ENCODE measurements at places on chromosomes 1 and 21.

- DNase-seq, result no peak
Observed at GRCh38 chr1:43978551-43979260, at the start of gene B4GALT2. B4GALT2 (plus strand) TSS chr1:43979210; CDS start chr1:43981161, 1,951 bp downstream.

DNA sequence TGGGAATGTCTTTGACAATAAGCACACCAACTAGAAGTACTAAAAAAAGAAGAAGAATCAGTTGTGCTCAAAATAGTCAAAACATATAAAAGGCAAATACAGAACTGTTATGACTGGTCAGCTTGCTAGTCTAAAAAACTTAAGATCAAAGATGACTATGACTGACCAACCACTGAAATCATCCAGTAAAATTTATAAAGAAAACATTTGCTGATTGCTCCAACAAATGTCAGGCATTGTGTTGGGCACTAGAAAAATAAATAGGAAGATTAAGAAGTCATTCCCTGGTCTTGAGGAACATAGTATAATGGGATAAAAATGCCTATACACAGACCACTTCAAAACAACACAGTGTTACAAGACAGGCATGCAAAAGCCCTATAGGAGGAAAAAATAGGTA is 9.3 kb upstream of the ANGPTL3 start:
- DNase-seq, result no peak

DNA sequence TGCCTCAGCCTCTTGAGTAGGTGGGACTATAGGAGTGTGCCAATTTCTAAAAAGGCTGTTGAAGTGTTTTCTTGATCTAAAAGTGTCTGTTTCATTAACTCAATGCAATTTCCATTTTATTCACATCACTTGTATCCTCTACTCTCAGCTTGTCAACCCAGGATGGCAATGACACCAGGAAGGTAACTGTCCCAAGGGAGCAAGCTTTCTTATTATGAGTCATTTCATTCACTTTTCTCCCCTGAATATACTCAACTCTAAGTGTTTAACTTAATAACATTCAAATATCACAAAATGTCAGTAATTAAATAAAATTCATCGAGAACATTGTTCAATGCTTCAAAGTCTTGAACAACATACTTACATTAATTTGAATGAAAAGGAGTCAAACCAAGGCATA is 22.9 kb upstream of the GFI1 start:
- DNase-seq, result no peak

GRCh38 chr1:36093226-36093625 is 4.5 kb downstream of the ADPRS start:
- DNase-seq, result peak; percentile 19

- no peak for DNase-seq
Observed at GRCh38 chr1:105874621-105875020, 1181.9 kb upstream of the PRMT6 start.

GRCh38 chr1:194990483-194990882 is 1617.8 kb downstream of the KCNT2 start:
- no peak for DNase-seq

- peak; percentile 28 for DNase-seq
Observed at GRCh38 chr1:30929135-30929889, 20.8 kb upstream of the SDC3 start.

DNA sequence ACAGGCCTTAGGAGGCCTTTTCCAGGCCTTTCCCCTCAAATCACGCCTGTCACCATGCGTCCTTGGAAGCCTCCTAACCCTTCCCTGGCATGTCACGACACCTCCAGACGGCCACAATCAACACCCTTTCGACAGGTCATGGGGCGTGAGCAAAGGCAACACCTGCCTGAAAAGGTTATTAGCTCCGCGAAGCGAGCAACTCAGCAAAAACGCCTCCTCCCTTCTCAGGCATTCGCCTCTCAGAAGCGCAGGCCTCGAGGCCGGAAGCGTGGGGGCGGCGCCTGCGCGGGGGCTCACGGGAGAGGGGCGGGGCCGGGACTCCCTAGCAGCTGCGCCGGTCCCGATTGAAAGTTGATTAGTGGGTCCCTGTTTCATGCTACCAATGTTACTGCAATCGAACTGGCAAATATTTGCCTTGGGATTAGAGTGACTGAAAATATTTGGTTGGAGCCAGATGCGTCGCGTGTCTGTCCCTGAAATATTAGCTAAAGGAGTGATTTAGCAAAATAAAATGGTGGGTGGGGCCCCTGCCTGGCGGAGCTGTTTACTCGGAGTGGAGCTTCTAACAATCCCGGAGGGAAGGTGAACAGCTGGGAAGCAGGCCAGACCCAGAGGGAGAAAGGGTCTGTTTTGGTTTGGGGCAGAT is 44.9 kb downstream of the GFI1 start:
- DNase-seq, result peak; percentile 61

GRCh38 chr1:27879374-27880082 is 7.2 kb downstream of the THEMIS2 start:
- no peak for DNase-seq

- peak; percentile 56 for DNase-seq
Observed at GRCh38 chr1:91680556-91681155, 180.0 kb downstream of the CDC7 start.

DNA sequence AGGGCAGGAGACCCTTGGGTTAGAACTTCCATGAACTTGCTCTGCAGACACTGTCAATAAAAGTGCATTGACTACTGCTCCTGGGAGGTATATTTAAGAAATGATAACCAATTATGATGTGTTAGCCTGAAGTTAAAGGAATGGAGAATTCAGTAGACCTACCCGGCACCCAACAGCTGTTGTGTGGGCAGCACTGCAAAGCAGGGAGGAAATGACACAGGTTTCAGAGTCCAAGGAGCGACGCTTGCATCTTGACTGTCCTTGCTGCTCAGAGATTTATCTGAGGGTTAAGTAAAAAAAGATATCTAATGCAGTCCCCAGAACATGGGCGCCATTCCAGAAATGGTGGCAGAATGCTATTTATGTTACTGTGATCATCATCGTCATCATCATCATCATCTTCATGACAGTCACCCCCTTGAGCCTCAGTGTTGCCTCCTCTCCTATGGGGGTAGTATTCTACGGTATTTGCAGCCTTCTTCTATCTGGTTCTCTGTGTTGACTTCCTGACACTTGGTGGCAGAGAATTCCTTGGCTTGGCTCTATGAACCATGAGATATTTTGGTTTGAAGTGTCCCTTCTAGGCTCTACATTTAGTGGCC is 225.9 kb downstream of the KAZN start:
- DNase-seq, result no peak

GRCh38 chr1:113567427-113567826 is 177.1 kb downstream of the MAGI3 start:
- no peak for DNase-seq

GRCh38 chr1:31502926-31503511 is 73.3 kb upstream of the TINAGL1 start:
- no peak for DNase-seq

DNA sequence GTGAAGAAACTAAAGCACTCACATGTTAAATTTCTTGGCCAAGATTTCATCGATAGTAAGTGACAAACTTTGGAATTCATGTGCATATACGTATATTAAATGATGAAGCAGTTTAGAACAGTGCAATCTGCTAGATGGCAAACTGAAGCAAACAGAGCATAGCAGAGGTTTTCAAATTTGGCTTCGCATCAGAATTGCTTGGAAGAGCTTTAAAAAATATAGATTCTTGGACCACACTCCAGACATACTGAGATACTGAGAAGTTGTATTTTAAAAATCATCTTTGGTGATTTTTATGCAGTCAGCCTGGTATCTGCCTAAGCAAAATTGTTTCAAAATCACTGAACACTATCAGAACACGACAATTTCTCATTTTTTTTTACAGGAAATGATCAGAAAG is 709.2 kb downstream of the PLA2G4A start:
- no peak for DNase-seq

GRCh38 chr1:81797701-81798100 is 3.0 kb upstream of the ADGRL2 start:
- DNase-seq, result no peak

- DNase-seq, result no peak
Observed at GRCh38 chr21:27292229-27292628, 325.3 kb upstream of the ADAMTS5 start.

GRCh38 chr1:111654839-111655238 is 35.2 kb downstream of the RAP1A start:
- no peak for DNase-seq

GRCh38 chr1:3352952-3353331 is 101.5 kb upstream of the ARHGEF16 start:
- no peak for DNase-seq

- no peak for DNase-seq
Observed at GRCh38 chr21:24369746-24370145, 1237.5 kb downstream of the MRPL39 start.

GRCh38 chr21:44706026-44706705 is 5.2 kb downstream of the TSPEAR start:
- DNase-seq, result no peak

- DNase-seq, result peak; percentile 62
Observed at GRCh38 chr1:206895837-206896242, 1.4 kb upstream of the IL24 start.

GRCh38 chr1:71634159-71634558 is 553.3 kb upstream of the ZRANB2 start:
- no peak for DNase-seq

DNA sequence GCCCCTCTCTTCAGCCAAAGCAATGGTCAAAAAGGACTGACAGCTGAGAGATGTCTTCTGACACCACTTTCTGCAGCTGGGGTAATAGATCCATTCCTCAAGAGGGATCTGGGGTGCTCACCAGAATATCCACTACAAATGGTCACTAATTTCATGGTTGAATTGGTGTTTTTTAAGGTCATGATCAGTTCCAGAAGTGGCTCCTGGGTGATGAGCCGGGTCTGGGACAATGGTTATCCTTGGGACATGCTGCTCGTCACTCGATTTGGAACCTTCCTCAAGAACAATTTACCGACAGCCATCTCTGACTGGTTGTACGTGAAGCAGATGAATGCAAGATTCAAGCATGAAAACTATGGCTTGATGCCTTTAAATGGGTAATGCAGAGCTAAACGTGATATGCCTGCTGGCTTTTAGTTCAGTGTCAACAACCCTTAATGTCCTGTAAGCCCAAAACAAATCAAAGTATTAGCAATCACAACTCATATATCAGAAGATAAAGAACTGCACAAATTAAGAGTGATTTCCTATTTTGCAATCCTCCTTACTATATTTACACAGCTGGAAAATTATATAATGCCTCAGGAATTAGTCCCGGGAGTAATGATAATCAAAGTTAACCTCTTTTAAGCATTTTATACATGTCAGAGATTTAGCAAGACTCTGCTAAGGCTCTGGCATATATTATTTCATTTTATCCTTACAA is 20.1 kb downstream of the FMO3 start:
- DNase-seq, result no peak

GRCh38 chr1:34087986-34088385 is 77.0 kb downstream of the CSMD2 start:
- no peak for DNase-seq

DNA sequence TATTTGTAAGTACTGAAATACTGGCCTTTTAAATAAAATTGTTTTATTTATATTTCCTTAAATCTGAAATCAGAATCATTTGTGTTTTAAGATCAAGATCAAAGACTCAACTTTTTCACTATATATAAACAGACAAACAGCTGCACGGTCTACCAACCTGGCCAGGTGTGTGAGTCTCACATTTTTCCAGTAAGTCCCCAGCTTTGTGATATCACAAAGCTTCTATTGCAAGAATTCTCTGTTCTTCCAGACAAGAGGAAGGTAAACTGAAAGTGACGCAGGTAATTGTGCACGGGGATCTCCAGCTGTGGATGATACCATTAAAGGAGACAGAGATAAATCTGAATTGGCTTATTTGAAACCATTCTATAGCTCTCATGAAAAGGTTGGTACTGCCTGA is 41.2 kb upstream of the CYP2J2 start:
- DNase-seq, result no peak

DNA sequence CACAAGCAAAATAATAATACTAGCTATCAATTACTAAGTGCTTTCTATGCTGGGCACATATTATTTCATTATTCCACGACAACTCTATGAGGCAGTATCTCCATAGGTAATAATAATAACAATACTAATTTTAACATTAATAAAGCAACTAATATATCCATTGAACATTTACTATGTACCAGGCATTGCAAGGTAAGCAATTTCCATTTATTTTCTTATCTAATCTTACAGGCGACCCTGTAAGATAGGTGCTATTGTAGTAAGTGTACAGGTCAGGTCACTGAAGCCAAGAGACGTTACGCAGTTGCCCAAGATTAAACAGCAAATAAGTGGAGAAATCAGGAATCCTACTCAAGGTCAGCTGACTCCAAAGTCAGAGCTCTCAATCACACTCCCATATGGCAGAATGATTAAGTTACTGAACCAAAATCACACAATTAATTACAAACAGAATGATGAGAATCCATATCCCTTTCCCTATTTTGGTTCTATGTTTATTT is 198.4 kb downstream of the SLC45A1 start:
- DNase-seq, result no peak

DNA sequence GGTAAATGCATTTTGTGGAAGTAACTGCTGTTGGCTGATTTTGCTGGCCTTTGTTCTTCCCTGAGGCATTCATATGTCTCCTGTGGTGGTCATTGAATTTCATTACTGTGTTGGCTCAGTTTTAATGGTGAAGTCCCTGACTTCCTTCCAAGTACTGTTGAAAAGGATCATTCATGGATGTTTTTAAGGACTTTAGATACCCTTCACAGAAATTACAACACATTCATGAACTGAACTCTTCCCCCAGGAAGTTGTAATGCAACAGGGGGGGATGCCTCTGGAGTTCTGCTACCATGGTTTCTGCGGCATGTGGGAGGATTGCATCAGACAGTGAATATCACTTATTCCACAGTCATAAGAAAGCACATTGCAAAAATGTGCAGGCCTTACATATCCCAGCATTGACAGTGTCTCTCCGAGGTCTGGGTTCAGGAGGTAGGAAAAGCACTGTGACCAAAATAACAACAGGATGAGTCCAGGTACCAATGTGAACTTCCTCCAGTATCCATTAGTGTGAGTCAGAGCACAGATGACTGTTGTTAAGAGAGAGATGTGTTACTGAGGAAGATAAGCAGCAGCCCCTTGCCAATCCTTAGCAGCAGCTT is 2.1 kb upstream of the RAB3GAP2 start:
- DNase-seq, result no peak

DNA sequence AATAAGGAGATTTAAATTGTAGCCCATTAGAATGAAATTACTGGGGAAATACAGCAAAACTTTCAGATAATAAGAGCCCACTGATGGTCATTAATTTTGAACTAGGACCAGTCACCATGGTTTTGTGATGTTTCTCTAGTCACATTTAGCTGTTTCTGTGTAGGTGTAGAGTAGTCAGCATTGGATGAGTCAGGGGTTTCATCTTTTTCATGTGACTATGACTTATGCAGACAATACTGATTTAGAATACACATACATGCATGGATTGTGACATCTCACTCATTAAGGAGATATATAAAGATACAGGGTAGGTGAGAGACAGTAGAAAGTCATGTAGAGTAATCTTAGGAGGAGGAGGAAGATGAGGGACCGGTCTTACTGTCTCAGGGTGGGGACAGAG is 1192.7 kb downstream of the KCNT2 start:
- no peak for DNase-seq

DNA sequence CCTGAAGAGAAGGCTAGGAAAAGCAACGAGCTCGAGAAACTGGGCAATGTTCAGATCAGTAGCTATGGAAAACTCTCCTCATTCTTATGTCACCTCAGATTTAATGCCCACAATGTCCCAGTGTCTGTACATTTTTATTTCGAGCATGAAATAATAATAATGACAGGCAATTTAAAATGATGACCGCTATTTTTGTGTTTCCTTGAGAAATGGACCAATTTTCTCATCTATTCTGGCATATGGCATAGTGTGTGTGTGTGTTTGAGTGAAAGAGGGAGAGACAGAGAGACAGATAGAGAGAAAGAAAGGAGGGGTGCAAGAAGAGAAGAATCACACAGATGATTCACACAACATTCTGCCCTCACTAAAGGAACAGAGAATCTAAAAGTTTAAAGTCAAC is 119.1 kb upstream of the C1orf21 start:
- DNase-seq, result no peak

GRCh38 chr1:7587773-7588456 is 183.2 kb upstream of the VAMP3 start:
- DNase-seq, result no peak

All from NCI-H1694 (cell line).